ENCODE measurements at places on chromosomes 12 and 14. TPM values are rescaled to one million over a fixed set of nuclear protein-coding genes. Genes with fewer than 3 reads are reported as not detected.

KLRF1 gene
- total RNA-seq = 0.49 TPM

GNS gene
- 35.0 TPM for total RNA-seq

CCNB1IP1 gene
- total RNA-seq = 21.2 TPM

RAB15 gene
- 5.2 TPM for total RNA-seq

OLR1 gene
- 0.42 TPM for total RNA-seq

WIF1 gene
- not detected for total RNA-seq

TOMM20L gene
- not detected for total RNA-seq

TEX52 gene
- not detected for total RNA-seq

OTOGL gene
- not detected for total RNA-seq

ASB2 gene
- 29.7 TPM for total RNA-seq

SENP1 gene
- 35.1 TPM for total RNA-seq

SLC7A7 gene
- total RNA-seq = 0.70 TPM

TRHDE gene
- not detected for total RNA-seq

RTN1 gene
- 0.39 TPM for total RNA-seq

POTEM gene
- total RNA-seq = not detected

KCNA5 gene
- total RNA-seq = not detected

TMTC1 gene
- not detected for total RNA-seq

EAPP gene
- 58.2 TPM for total RNA-seq

MGST1 gene
- 2.3 TPM for total RNA-seq

DYNC1H1 gene
- 314 TPM for total RNA-seq

AVPR1A gene
- not detected for total RNA-seq

ING4 gene
- total RNA-seq = 82.3 TPM

CCNK gene
- total RNA-seq = 83.4 TPM

PIWIL1 gene
- not detected for total RNA-seq

DNAI7 gene
- not detected for total RNA-seq

KRT6B gene
- total RNA-seq = not detected

PLEKHG7 gene
- total RNA-seq = not detected

C12orf60 gene
- 1.3 TPM for total RNA-seq

TAS2R8 gene
- not detected for total RNA-seq

KRT82 gene
- total RNA-seq = not detected

RAD52 gene
- total RNA-seq = 31.5 TPM

PTGDR gene
- 2.1 TPM for total RNA-seq

SDR9C7 gene
- total RNA-seq = not detected

TMEM253 gene
- total RNA-seq = not detected

LRRIQ1 gene
- not detected for total RNA-seq

GOLGA5 gene
- 27.4 TPM for total RNA-seq

B4GALNT3 gene
- 2.1 TPM for total RNA-seq

SPTB gene
- total RNA-seq = 0.09 TPM

SCAF11 gene
- 212 TPM for total RNA-seq

INF2 gene
- 93.1 TPM for total RNA-seq

EXOC3L4 gene
- total RNA-seq = not detected

GPR65 gene
- 15.5 TPM for total RNA-seq

SINHCAF gene
- total RNA-seq = 95.8 TPM

HPD gene
- not detected for total RNA-seq

COCH gene
- total RNA-seq = not detected

LRRK2 gene
- total RNA-seq = 0.76 TPM

GALNT8 gene
- 1.3 TPM for total RNA-seq

FOXN4 gene
- total RNA-seq = not detected

ALDH1L2 gene
- 0.72 TPM for total RNA-seq

GUCY2C gene
- total RNA-seq = not detected

PTCSC3 gene
- total RNA-seq = not detected

CAPZA3 gene
- total RNA-seq = not detected

KRT74 gene
- not detected for total RNA-seq

PMCH gene
- not detected for total RNA-seq

Measured in CD4-positive, alpha-beta memory T cell (primary cell).